ENCODE measurements at places on chromosomes 3 and 15. TPM values are rescaled to one million over a fixed set of nuclear protein-coding genes. Genes with fewer than 3 reads are reported as not detected.

CHRM5 gene
- total RNA-seq: 0.01 TPM

STRA6 gene
- 63.6 TPM for total RNA-seq

CRYBG3 gene
- total RNA-seq: 6.9 TPM

NR1D2 gene
- 6.3 TPM for total RNA-seq

TEX9 gene
- total RNA-seq: 6.1 TPM

ABCC5 gene
- total RNA-seq: 12.0 TPM

ITIH4 gene
- 1.4 TPM for total RNA-seq

UPK1B gene
- total RNA-seq: 10.7 TPM

ASB14 gene
- total RNA-seq: not detected

SLC6A11 gene
- total RNA-seq: 0.03 TPM

ACTC1 gene
- 0.22 TPM for total RNA-seq

SAMMSON gene
- total RNA-seq: not detected

SGO1 gene
- 16.0 TPM for total RNA-seq

IQCB1 gene
- 11.1 TPM for total RNA-seq

CYP1A1 gene
- total RNA-seq: 2.0 TPM

ACSBG1 gene
- total RNA-seq: 0.21 TPM

STXBP5L gene
- total RNA-seq: not detected

CCR9 gene
- total RNA-seq: not detected

TBC1D23 gene
- 15.1 TPM for total RNA-seq

RBPMS2 gene
- 8.9 TPM for total RNA-seq

CFAP100 gene
- not detected for total RNA-seq

ESYT3 gene
- 0.68 TPM for total RNA-seq

UBAP1L gene
- 0.59 TPM for total RNA-seq

PDZRN3 gene
- not detected for total RNA-seq

LEKR1 gene
- total RNA-seq: 0.51 TPM

XXYLT1 gene
- 11.6 TPM for total RNA-seq

WNT5A gene
- total RNA-seq: 0.73 TPM

MESP2 gene
- 0.51 TPM for total RNA-seq

GP9 gene
- not detected for total RNA-seq

CPN2 gene
- total RNA-seq: not detected

CHRNA3 gene
- 1.0 TPM for total RNA-seq

UMPS gene
- total RNA-seq: 56.7 TPM

All from A549 treated with CpdA at 1 μM for 4 hours (cell line).